ENCODE measurements at places on chromosomes 7 and 10.

GRCh38 chr7:50595491-50596102 is 30.4 kb upstream of the DDC start:
- no peak for DNase-seq

GRCh38 chr7:41652267-41652666 is 50.6 kb downstream of the INHBA start:
- DNase-seq = peak; percentile 72

DNA sequence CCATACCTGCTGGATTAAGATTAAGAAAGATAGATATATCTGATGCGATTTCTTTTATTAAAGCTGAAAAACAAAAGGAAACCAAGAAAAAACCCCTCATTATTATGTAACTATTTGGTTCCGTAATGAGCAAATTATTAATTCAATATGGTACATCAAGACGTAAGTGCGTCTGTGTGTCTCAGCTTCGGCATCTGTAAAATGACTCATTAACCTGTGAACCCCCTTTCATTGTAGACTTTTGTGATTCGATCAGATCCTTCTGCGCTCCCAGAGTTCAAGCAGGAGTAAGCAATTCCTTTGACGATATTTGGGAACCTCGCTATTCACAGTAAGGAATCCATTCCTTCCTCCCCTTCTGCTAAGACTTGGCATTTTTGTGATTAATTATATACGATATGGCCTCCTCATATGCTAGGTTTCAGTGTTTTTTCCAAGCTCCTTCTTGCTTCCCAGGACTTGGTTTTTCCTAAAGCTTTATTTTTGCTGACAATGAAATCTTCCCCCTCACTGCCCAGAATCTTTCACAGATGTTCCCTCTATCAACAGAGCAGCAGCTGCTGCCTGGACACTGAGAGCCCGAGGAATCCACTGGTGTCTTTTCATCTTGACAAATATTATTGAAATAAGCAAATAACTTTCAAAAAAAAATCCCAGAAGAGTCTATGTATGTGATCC is 171.7 kb upstream of the CELF2 start:
- DNase-seq = no peak

DNA sequence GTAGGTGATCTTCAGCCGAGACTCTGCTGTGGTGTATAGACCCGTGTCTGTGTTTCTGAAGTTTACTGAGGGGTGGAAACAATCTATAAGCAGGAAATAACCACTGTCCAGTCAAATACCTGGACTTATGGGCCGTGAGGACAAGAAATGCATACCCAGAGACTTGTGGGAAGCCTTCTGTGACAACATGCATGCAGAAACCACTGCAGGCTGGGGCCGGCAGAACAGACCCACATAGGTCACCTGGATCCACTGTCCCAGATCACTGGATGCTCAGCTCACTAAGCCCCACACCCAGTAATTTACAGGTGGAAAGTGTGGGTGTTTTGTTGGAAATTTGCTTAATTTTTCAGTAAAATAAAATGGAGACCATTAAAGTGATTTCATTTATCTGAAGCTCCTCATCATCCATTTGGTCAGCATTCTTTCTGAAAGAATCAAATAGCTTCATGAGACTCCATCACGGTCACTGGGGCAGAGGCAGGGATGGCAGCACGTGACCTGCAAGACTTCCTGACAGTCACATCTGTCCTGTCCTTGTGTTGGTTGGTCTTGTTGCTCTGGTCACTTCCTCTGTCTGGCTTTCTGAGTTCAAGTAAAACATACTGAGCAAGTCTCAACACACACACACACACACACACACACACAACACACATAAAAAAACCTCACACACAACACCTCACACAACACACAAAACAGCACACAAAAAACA is 108.3 kb downstream of the TNS3 start:
- DNase-seq = no peak

DNA sequence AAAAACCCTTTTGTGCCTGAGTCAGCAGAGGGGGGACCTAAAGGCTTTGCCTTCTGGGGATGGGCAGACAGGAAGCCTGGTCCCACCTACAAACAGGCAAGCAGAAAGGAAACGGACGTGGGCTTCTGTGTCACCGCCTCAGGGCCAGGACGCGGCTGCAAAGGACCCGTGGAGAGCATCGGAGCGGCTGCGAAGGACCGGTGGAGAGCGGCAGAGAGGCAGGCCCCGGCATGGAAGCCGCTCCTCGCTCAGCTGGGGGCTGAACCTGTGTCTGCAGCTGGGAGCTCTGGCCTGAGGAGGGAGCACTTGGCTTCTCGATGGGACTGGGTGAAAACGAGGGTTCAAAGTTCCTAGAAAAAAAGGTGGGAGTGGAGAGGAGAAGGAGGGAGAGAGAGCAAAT is 125.4 kb upstream of the PPP2R2D start:
- peak; percentile 33 for DNase-seq

GRCh38 chr10:49609283-49610113 is 612 bp upstream of the SLC18A3 start:
- peak; percentile 64 for DNase-seq

GRCh38 chr10:126969310-126969709 is 64.1 kb downstream of the DOCK1 start:
- no peak for DNase-seq

DNA sequence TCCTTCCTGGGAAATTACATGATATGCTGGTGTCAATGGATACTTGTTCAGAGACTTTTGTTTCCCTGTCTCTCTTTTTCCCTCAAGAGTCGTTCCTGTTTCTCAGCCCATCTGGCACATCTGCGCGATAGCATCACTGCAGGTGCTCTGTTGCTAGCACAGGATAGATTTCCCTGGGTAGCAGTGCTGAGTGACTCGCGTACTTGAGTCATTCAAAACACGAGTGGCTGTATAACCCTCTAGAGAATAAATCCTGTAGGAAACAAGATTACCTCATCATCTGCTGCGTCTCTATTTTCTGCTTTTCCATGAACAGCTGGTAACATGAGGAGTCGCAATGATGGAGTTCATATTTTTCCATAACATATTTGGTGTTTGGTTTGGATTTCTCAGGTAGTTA is 452.0 kb upstream of the FZD8 start:
- no peak for DNase-seq

DNA sequence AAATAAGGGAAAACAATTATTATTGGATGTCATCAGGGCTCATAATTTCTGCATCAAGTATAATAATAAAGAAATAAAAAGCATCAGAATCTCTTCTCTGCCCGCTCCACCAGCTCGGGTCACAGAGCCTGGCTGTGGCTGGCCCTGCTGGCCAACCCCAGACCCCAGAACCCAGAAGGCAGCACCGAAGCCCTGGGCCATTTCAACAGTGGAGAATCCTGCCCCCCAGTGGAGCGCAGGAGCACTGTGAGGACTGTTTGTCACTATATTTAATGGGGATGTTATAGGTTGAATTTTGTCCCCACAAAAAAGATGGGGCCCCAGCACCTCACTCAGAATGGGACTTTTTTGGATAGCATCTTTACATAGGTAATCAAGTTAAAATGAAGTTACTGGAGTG is 27.3 kb downstream of the DENND11 start:
- DNase-seq = no peak

DNA sequence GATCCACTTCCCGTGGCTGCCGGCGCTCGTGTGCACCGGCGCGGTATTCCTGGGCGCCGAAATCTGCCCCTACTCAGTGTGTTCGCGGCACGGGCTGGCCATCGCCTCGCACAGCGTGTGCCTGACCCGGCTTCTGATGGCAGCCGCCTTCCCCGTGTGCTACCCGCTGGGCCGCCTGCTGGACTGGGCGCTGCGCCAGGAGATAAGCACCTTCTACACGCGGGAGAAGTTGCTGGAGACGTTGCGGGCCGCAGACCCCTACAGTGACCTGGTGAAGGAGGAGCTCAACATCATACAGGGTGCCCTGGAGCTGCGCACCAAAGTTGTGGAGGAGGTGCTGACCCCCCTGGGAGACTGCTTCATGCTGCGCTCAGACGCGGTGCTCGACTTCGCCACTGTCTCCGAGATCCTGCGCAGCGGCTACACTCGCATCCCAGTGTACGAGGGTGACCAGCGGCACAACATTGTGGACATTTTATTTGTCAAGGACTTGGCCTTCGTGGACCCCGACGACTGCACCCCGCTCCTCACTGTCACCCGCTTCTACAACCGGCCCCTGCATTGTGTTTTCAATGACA is 1.3 kb downstream of the CNNM1 start:
- no peak for DNase-seq

Data from left forelimb (tissue), 1 donor.